ENCODE measurements at places on chromosomes 11 and 22.

- peak; percentile 74 for DNase-seq
Measured at GRCh38 chr22:37607010-37607934, 1.4 kb upstream of the GGA1 start.

GRCh38 chr11:86150847-86151173, 81.9 kb upstream of the PICALM start:
- DNase-seq: no peak

GRCh38 chr11:133503236-133503635, 29.1 kb downstream of the OPCML start:
- DNase-seq: no peak

GRCh38 chr22:19404676-19405075, 26.9 kb downstream of the HIRA start:
- DNase-seq: no peak

DNA sequence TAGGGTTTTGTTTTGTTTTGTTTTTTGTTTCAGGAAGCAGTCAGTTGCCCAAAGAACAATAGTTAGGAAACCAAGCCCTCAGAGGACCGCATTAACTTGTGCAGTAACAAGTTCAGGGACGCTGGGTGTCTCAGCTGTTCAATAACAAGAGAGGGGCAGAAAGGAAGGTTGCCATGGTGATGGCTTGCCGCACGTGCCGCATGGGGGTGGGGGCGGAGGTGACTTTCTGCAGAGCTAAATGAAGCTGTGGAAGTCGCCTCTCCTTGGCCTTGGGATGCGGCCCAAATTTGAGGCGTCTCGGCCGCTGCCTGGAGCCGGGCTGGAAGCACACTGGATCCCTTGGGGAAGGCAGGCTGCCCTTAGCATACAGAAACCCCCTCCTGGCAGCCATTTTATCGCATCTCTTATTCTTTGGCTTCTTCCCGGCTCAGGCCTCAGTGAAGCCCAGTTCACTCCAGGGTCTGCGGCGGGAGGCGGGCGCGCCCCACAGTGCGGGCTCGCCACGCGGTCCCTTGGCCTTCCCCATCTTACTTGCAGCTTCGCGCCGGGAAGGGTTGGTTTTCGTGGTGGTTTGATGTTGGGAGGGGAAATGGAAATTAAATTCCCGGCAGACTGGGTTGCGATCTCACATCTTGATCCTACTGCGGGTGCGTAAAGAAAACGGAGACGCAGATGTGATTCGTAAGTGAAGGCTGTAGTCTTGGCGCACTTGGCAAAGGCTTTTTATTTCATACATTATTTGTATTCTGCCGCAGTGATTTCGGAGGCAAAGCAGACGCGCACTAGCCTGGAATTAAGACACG, 94.3 kb downstream of the SLC17A6 start:
- no peak for DNase-seq

GRCh38 chr11:30603357-30603756, 17.2 kb upstream of the MPPED2 start:
- DNase-seq: no peak

GRCh38 chr11:108606495-108607160, 13.1 kb upstream of the EXPH5 start:
- no peak for DNase-seq

DNA sequence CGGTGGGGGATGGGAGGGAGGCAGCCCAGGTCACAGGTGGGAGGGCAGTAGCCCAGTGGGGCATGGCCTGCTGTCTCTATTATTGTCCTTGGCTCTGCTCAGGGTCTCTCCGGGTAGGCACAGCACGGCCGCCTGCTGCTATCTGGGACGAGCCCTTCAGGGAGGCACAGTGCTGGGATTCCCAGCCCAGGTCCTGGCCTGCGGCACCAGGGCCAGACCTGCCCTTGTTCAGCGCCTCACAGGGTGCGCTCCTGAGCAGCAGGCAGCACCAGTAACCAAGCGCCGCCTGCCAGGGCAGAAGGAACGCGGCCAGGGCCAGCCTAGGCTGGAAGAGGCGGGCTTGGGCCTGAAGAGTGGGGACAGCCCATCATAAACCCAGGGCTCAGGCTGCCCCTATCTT, 151.0 kb downstream of the MPPED1 start:
- DNase-seq: no peak
